ENCODE measurements at places on chromosomes 12 and 14.

DNA sequence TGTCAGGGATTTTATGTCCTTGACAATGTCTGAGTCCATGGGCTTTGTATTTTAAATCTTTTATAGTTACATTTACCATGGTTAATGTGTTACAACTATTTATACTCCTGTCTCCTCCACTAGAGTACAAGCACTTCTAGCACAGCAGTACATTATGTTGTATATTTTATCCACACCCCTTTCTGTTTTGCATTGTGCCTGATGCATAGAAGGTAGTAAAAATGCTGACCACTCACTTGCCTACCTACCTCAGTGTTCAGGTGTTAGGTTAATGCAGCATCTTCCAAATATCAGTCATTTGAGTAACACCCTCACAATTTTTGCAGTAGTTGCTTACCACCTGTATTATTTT lies 31.1 kb upstream of the SLC38A2 start:
- DNase-seq, result no peak

DNA sequence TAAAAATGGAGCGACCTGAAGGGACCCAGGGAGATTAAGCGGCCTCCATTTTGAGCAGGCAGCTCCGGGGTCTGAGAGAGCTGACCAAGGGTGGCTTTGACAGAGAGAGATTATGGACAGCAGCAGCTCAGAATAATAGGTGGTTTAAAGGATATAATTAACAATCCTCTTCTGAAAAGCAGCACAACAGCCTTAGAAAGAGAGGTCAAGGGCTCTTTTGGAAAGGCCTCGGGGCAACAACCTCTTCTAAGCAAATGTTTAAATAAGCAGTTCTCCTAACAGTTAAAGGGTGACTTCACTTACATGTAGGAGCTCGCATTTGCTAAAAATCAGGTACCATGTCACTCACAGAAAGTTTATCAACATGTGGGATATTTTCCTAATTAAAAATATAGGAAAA lies 87.2 kb upstream of the FRMD6 start:
- no peak for DNase-seq

DNA sequence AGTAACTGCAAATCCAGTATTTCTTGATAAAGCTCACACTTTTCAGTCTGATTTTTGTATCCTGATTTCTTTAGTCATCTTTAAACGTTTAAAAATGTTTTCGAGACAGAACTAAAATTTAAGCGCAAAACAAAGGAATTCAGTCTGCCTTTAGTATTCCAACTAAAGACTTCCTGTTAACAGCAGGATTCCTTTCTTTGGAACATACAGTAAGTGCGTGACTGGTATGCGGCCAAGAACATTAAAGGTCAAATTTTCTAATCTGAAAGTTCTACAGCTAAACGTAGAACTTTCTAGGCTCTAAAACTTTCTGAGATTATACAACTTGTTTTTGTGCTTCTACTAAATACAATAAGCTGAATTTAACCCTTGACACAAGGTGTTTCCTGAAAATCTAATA lies 9.9 kb downstream of the SAV1 start:
- no peak for DNase-seq

DNA sequence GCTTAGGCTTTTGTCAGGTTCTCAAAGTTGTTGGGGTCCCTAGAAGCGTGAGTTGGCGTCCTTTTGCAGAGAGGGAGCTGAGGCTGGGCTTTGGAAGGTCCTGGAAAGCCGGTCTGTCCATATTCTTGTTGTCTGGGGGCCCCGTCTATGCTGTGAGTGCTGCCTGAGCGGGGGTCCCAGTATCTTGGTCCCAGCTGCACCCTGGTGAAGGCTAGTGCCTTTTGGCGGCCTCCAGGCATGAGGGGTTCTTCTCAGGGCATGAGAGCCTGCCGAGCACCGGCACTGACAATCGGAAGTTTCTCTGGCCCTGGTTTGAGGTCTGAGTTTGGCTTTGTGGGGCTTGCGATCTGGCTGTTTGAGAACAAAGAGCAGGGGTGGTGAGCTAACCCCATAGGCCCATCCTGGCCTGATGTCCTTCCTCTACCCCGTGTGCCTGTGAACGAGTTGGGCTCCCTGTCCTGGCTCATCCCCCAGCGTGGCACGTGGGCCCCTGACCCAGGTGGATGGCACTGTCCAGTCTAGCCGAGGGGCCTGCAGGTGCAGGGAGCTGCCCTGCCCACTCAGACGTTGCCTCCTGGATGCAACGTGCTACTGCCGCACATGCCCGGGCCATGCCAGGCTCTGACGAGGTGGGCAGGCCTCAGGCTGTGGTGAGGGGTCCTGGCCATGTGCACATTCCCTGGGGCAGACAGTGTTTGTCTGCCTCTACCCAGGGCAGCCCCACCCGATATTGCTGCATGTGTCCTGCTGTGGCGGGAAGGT lies 3.9 kb downstream of the CEP170B start:
- DNase-seq, result no peak

DNA sequence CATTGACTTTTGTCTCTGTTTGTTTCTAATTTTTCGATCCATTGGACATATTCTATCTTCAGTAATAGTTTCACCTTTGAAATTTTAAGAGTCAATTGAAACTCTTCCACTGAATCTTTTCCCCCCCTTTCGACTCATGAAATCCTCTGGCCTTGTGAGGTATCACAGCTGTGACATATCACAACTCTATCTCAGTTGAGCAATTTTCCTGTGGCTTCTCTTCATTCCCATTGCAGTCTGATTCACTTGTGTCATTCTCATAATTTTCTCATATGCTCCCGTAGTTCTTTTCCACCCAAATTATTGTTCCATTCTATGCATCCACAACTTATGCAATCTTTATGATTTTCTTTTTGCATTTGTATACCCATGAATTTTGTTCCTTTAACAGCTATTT lies 261.6 kb downstream of the DACT1 start:
- DNase-seq, result no peak

GRCh38 chr12:76197283-76197682 lies 112.8 kb upstream of the NAP1L1 start:
- DNase-seq, result no peak

GRCh38 chr14:65019944-65020566 lies 33.4 kb downstream of the FNTB start:
- DNase-seq, result no peak

DNA sequence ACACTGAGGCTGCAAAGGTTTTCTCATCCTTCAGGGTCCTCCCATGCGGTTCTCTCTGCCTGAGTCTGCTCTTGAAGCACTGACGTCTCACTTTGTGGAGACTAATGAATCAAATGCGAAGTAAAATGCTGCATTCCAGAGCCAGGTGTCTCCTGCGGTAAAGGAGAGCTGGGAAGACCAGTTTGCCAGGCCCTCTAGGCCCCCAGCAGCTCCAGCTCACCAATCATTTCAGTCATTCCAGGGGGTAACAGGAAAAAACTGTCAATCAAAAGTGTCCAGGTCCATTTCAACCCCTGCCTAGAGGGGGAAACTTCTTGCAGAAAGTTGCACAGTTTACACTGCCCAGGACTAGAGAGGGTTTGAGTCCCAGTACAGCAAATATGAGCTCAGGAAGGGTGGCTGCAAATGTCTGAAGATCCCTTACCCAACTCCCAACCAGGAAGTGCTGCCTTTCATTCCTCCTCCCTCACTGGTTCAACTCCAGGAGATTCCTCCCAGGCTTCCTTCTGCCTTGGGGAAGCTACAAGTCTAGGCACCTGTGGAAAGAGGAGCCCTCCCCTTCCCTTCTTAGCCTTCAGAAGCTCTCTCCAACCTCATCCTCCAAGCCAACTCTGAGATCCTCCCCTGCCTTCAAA lies 2.7 kb upstream of the NXPH4 start:
- DNase-seq, result no peak

GRCh38 chr14:87434680-87435079 lies 558.3 kb downstream of the GALC start:
- DNase-seq, result no peak

DNA sequence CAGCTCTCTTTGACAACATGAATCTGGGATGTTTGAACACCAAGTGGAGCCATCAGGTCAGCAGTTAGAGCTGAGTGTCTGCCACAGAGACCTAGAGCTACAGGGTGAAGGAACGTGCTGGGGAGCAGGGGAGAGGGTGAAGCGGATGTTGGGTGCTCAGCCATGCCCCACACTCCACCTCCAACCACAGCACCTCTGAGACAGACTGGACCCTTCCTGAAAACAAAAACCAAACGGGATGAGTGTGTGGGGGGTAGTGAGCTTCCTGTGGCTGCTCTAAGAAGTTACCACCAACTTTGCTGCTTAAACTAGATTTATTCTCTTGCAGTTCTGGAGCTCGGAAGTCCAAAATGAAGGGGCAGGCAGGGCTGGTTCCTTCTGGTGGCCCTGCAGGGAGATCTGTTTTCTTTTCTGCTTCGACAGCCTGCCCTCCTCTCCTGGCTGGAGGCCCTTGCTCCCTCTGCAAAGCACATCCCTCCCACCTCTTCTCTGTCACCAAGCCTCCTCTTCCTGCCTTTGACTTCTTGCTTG lies 5.6 kb upstream of the GOLGA3 start:
- DNase-seq, result no peak

DNA sequence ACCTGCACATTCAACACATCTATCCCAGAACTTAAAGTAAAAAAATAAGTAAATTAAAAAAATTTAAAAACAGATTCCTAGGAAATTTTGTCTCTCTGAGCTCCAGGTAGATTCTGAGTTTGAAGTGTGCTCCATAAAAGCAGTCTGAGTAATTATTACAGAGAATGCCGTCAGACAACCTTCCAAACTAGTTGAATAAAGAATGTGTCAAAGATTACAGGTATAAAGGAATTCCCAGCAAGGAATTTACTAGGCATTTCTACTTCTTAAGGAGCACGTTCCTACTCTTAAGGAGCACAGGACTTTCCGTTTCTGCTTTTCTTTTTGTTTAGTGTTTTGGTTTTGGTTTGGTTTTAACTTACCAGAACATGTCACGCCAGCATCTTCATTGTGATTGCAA lies 7.1 kb downstream of the CD163 start:
- no peak for DNase-seq

DNA sequence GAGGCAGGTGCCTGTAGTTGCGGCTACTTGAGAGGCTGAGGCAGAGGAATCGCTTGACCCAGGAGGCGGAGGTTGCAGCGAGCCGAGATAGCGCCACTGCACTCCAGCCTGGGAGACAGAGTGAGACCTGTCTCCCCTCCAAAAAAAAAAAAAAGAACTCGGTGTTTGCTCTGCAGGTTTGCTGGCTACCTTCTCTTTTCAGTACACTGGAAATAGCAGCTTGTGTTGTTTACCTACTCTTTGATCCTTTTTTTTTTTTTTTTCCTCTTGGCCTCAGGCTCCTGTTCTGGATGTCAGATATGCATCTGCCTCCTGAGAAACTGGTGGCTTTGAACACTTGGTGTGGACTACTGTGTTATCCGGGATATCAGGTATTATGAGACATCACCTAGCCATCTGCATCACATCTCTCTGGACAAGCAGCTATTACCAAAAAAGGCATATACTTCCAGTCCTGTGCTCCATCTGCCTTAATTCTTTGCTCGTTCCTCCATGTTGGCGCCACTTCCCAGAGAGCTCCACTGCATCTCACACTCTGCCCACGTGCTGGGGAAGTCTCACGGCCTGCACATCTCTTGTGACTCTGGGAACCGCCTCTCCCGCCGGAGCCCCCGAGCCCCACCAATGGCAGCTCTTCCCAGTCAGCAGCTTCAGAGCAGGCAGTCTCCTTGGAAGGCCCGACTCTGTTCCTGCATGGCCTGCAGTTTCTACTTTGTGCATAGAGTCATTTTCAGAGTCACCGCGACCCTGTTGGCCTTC lies 50.9 kb upstream of the TRAF3 start:
- DNase-seq, result no peak

- no peak for DNase-seq
Measured at GRCh38 chr14:93981316-93982229, 5.2 kb upstream of the ASB2 start.

- DNase-seq, result no peak
Measured at GRCh38 chr12:70399311-70399710, 33.2 kb downstream of the KCNMB4 start.

- DNase-seq, result no peak
Measured at GRCh38 chr12:50517421-50518048, 12.8 kb downstream of the DIP2B start.

DNA sequence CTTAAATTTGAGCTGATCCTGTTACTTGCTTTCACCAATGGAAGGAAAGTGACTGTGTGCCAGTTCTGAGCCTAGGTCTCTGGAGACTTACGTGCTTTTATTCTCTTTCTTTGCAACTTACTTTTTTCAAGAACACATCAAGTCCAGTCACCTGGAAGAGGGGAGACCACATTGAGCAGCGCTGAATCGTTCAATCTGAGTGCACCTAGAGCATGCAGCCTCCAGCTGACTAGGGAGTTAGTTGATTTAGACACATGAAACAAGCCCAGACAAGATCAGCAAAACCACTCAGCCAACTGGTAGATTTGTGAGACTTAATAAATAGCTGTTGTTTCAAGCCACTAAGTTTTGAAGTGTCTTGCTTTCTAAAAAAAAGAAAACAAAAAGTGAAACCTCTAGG lies 1014.8 kb upstream of the FBXO33 start:
- no peak for DNase-seq

DNA sequence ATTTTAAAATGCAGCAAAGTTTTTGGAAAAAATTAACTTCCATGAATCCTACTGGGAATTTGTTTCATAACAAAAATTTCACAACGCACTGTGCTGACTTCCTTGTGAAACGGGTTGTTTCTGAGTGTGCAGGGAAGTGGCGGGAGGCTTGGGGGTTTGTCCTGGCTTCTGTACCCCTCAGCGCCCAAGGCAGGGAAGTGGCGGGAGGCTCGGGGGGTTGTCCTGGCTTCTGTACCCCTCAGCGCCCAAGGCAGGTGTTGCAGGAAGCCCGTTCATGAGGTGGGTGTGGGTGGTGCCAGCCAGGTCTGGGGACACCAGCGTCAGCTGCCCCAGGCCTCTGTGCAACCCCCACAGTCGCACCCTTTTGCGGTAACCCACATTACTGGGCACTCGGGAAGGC lies 25.1 kb downstream of the ADGRD1 start:
- DNase-seq, result no peak

GRCh38 chr12:92089559-92089958 lies 56.1 kb downstream of the BTG1 start:
- no peak for DNase-seq
